ENCODE measurements at places on chromosomes 2 and 18.

DNA sequence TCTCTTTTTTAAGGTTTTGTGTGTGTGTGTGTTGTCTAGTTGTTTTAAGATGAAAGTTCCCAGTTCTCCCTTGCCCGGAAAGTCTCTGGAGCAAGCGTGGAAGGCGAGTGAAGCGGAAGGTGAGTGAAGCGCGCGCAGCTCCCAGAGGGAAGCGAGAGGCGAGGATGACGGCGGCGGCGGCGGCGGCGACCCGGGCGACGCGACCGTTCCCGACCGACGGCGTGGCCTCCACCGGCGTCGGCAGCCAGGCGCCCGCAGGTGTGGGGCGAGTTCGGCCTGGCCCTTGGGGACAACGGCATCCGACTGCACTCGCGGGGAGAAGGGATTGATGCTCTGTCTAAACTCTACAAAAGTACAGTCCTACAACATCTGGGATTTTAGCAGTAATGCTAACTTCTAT is 321.9 kb downstream of the CELF4 start:
- DNase-seq: no peak

DNA sequence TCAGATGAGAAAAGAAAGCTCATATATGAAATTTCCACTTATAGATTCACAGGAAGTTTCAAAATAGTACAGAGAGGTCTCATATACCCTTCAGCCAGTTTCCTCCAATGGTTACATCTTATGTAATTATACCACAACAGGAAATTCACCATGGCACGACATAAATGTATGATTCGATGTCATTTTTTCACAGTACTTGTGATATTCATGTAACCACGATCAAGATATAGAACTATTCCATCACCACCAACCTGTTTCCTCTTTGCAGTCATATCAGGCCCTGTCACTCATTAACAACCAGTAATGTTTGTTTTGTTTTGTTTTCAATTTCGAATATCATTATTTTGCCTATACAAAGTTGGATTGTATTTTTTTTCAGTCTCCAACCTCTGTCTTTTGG is 314.3 kb upstream of the POU3F3 start:
- DNase-seq: no peak

DNA sequence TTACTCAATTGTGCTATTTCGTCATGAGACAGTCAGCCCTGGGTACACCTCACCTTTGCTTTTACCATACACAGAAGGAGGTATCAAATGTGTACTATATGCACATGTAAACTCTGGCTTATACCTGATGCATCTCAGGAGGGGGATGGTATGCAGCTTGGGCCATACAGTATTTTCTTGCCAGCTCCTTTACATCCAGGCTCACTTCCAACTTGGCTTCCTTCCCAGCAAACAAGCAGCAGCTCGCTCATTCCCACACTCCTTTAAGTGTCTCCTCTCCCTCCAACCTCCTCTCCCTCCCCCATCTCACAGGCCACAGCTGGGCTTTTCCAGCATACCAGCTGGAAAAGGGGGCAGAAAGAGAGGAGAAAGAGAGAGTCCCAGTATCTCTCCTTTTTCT is 9.6 kb downstream of the MARCHF4 start:
- DNase-seq: no peak

DNA sequence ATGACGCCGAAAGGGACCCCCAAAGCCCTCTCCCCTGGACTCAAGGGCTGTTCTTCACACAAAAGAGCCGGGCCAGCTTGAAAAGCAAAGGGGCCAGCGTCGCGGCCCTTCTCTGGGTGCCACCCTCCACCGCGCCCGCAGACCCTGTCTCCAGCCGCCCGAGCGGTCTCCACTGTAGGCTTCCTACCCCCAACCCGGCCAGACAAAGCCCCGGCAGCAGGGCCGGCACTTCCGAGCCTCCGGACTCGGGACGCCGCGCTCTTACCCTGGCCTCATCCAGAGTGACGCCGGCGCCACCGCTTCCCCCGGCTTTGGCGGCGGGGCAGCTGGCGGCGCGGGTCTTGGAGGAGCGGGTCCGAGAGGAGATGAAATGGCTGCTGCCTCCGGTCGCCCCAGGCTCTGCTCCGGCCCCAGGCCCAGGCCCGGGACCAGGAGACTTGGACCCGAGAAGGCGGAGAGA is 603 bp downstream of the ATAD2B start:
- no peak for DNase-seq

DNA sequence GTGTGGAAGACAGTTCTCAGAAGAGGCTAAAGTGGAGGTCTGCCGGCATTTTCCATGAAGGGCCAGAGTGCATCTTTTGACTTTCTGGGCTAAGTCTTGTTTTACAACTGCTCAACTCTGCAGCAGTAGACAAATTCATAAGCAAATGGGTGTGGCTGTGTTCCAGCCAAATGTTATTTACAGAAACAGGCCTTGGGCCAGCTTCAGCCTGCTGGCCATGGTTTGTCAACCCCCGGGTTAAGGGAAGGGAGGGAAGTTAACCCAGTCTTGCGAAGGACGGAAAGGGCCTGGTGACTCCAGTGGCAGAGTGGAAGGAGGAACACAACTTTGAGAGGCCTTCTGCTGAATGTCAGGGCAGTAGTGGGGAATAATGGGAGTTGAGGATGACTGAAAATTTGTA is 34.3 kb upstream of the NCKAP5 start:
- no peak for DNase-seq

DNA sequence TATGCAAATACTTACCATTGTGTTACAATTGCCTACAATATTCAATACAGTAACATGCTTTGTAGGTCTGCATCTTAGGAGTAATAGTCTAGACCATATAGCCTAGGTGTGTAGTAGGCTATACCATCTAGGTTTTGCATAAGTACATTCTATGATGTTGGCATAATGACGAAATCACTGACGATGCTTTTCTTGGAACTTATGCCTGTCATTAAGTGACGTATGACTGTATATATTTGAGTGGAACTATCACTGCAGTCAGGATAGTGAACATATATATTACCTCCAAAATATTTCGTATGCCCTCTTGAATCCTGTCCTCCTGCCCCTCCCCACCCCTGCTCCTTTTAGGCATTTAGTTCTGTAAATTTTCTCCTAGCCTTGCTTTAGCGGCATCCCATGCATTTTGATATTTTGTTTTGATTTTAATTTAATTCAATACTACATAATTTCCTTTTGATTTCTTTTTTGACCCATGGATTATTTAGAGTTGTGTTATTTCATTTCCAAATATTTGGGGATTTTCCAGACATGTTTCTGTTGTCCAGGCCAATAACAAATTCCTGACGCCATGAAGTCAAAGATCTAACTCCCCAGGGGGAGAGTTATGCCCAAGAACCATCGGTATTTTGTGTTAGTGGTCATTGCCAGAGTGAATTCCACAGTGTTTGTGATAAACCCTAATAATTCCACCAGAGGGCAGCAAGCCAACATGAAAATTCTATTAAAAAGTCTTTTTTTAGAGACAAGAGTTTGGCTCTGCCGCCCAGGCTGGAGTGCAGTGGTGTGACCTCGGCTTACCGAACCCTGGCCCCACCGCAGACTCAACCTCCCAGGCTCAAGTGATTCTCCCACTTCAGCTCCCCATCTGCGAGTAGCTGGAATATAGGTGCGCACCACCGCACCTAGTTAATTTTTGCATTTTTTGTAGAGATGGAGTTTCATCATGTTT is 24.2 kb upstream of the CASP8 start:
- no peak for DNase-seq

GRCh38 chr2:221156062-221156734 is 415.9 kb downstream of the EPHA4 start:
- no peak for DNase-seq

DNA sequence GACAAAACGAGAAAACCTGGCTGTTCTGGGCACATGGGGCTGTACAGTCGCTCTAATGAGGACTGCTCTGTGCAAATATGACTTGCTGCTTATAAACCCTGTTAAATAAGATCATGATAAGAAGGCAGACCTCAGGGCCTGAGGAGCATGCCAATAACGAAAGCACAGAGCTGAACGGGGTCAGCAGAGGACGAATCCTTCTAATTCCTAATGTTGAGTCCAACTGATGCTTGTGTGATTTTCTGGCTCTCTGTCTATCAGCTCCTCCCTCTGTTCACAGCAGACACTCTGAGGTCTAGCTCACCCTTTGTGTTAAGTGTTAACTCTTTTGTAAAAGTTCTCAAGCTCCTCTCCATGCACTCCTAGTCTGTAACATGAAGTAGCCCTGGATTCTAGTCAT is 167.2 kb upstream of the REV1 start:
- no peak for DNase-seq

- no peak for DNase-seq
Observed at GRCh38 chr2:237066396-237066795, 19.3 kb upstream of the COPS8 start.

GRCh38 chr2:17625446-17625845 is 85.0 kb downstream of the VSNL1 start:
- no peak for DNase-seq

DNA sequence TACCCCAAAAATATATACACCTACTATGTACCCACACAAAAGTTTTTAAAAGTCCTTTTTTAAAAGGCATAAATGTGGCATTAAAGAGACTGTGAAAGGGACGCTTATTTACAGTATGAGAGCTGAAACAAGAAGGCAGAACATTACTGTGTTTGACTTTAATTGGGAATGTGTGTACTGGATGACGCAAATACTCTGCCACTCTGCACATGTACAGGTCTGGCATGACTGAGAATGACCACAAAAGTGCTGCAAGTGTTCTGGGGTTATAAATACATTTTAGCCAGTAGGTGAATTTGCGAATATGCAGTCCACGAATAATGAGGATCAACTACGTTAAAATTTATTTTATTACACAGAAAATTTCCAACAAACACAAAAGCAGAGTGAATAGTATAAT is 11.4 kb downstream of the DARS1 start:
- DNase-seq: no peak

- no peak for DNase-seq
Observed at GRCh38 chr18:27235218-27235870, 50.2 kb upstream of the CHST9 start.

DNA sequence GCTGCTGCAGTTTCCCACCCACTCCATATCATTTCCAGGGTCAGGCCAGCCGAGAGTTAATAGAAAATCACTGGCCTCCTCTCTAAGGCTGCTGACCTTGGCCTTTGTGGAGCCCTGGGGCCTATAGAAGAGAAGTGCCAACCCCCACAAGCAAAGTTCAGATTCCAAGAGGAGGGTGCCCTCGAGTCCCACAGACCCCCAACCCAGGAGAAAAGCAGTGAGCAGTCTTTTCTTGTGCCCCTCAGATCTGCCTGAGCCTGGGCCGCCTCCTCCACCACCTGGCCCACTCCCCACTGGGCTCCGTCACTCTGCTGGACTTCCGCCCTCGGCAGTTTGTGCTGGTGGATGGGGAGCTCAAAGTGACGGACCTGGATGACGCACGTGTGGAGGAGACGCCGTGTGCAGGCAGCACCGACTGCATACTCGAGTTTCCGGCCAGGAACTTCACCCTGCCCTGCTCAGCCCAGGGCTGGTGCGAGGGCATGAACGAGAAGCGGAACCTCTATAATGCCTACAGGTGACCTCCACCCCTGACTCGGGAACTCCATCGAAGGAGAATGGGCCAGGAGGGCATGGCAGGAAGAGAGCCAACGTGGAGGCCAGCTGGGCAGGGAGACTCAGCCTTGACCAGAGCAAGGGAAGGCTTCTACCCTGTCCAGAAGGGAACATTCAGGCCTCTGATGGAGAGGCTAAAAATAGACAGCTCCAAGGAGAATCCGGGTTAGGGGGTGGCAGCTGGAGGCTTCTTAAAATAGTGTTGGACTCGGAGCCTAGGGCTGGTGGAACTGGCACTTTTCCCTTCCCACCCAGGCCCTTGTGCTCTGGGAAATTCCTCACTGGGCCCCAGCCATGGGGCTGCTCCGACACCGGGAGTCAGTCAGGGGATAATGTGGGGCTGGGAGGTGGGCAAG is 6.2 kb downstream of the PKDCC start:
- DNase-seq: no peak

- DNase-seq: no peak
Observed at GRCh38 chr2:54599326-54599710, 124.1 kb upstream of the EML6 start.

GRCh38 chr18:69958422-69958821 is 10.7 kb upstream of the CD226 start:
- no peak for DNase-seq

DNA sequence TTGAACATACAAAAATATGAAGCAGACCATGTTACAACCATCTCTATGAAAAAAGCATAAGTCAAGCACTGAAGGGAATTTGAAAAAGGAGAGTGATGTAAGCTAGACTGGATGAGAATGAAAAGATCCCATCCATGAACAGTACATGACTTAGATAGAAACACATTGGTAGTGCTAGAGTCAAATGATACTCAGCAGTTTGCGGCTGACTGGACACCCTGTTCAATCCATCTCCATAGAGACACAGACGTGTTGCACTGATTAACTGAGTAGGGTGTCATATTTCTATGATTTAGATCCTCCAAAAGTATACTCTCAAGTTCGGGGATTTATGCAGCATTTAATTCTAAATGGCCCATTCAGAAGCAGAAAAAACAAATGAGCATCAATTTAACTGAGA is 674.3 kb upstream of the NRXN1 start:
- DNase-seq: no peak

- no peak for DNase-seq
Observed at GRCh38 chr2:45950606-45951005, 299.1 kb downstream of the PRKCE start.

DNA sequence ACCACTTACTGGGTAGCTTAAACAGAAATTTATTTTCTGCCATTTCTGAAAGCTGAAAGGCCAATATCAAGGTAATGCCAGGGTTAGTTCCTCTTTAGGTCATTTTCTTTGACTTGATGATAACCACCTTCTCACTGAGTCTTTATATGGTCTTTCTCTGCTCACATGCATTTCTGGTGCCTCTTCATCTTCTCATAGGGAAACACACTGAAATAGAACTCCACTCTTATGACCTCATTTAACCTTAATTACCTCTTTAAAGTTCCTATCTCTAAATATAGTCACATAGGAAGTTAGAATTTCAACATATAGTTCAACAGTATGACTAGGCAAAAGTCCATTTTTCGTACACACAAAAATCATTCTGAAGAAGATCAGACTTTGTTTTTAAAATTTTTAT is 616.8 kb upstream of the VRK2 start:
- no peak for DNase-seq

DNA sequence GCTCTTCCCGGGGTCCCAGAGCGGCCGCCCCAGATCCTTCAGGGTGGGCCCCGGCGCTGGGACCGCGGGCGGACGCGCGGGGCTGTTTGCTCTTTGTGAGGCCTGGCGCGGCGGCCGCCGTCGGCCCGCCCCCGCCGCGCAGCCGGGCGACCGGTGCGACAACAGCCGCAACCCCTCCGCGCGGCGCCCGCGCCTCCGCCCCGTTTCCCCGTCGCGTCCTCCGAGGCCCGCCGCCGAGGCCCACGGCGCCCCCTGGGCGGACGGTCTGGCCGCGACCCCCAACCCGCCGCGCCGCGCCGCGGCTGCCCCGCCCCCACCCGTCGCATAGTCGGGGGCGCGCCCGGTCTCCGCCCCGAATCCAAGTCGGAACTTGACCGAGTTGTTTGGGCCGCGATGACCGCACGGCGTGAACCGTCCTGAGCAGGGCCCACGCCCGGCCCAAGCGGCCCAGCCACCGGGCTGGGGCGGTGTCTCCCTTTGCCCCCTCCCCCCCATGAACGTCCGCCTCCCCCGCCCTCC is 448 bp downstream of the YPEL5 start:
- no peak for DNase-seq

- DNase-seq: no peak
Observed at GRCh38 chr2:129623783-129624182, 355.7 kb upstream of the RAB6C start.

GRCh38 chr2:85673716-85674375 is 5.8 kb upstream of the SFTPB start:
- DNase-seq: no peak
